Liver (tissue), 10 donors: ENCODE measurements at places on chromosomes 3 and 15.

- no peak overlapping the region for H3K4me3 ChIP-seq
- DNase-seq = no peak
- no peaks in the 10 kb centered on the region for H3K36me3 ChIP-seq
- H3K27me3 ChIP-seq = no peaks in the 10 kb centered on the region
- no peaks in the 10 kb centered on the region for H3K4me1 ChIP-seq
Observed at GRCh38 chr3:64462203-64462602, 225.6 kb downstream of the ADAMTS9 start.

GRCh38 chr3:29164825-29165224 lies 116.0 kb upstream of the RBMS3 start:
- no peaks in the 10 kb centered on the region for H3K4me1 ChIP-seq
- H3K4me3 ChIP-seq = no peak overlapping the region

GRCh38 chr3:33105341-33105948 lies 8.4 kb upstream of the CRTAP start:
- no peak for DNase-seq
- H3K36me3 ChIP-seq = no peaks in the 10 kb centered on the region
- H3K4me3 ChIP-seq = no peak overlapping the region

- H3K4me3 ChIP-seq = no peak overlapping the region
- H3K36me3 ChIP-seq = no peaks in the 10 kb centered on the region
- peak overlapping the region; percentile 93 for H3K27ac ChIP-seq
- H3K4me1 ChIP-seq = peaks cover 31% of the 10 kb centered on the region
- DNase-seq = no peak
Observed at GRCh38 chr15:66617137-66618090, 51.6 kb upstream of the LCTL start.

- DNase-seq = no peak
- no peaks in the 10 kb centered on the region for H3K27me3 ChIP-seq
Observed at GRCh38 chr3:59429198-59429597, 379.4 kb upstream of the CFAP20DC start.

- H3K4me1 ChIP-seq = no peaks in the 10 kb centered on the region
- no peak overlapping the region for H3K4me3 ChIP-seq
- no peak overlapping the region for H3K27ac ChIP-seq
Observed at GRCh38 chr3:74403307-74403706, 211.2 kb downstream of the CNTN3 start.

DNA sequence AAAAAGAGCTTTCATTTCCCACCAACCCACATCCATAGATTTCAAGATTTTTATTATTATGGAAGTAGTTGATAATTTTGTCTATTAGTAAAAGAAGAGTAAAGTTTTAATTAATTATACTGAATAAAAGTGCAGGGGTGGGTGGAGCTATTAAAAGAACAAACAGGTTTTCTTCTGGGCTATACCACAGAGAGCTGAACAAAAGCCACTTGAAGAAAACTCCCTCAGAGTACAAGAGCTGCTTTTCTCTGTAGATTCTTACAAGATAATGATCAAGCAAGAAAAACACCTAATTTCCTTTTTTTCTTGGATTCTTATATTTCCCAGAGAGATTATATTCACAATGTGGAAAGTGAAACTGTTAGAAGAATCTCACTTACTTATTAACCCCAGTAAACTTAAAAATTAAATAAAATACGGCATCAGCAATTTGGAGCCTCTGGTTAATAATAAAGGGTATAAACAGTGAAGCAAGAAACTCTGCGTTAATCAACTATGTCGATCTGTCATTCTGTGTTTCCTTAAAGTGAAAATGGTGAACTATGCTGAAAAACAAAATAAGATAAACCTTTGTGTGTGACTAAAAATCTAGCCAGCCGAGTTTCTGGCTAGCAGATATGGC lies 84.9 kb downstream of the THBS1 start:
- no peaks in the 10 kb centered on the region for H3K4me1 ChIP-seq
- no peak overlapping the region for H3K27ac ChIP-seq
- H3K4me3 ChIP-seq = no peak overlapping the region
- no peaks in the 10 kb centered on the region for H3K36me3 ChIP-seq
- H3K27me3 ChIP-seq = no peaks in the 10 kb centered on the region

- no peak overlapping the region for H3K27ac ChIP-seq
- H3K36me3 ChIP-seq = no peaks in the 10 kb centered on the region
- no peaks in the 10 kb centered on the region for H3K4me1 ChIP-seq
- H3K27me3 ChIP-seq = peaks cover 3% of the 10 kb centered on the region
Observed at GRCh38 chr15:23758891-23759290, 71.8 kb upstream of the NDN start.

GRCh38 chr15:59941612-59942011 lies 62.5 kb upstream of the FOXB1 start:
- H3K27ac ChIP-seq = no peak overlapping the region
- H3K4me3 ChIP-seq = no peak overlapping the region
- H3K4me1 ChIP-seq = no peaks in the 10 kb centered on the region
- no peak for DNase-seq
- H3K36me3 ChIP-seq = no peaks in the 10 kb centered on the region

DNA sequence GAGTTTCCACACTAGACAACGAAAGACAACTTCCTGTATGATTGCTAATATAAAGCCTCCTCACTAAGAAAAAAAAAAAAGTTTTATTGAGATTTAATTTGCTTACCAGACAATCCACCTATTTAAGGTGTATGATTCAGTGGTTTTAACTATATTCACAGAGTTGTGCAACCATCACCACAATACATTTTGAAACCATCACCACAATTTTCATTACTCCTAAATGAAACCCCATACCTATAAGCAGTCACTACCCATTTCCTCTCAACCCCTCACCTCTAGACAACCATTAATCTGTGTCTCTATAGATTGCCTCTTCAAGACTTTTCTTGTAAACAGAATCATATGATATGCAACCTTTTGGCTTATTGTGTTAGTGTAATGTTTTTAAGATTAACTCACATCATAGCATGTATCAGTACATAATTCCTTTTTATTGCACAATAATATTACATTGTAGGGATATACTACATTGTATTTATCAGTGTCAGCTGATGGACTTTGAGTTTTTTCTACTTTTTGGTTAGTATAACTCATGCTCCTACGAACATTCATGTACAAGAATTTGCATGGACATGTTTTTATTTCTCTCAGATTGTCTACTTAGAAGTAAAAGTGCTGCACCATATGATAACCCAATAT lies 339.7 kb downstream of the NLGN1 start:
- no peak for DNase-seq
- no peak overlapping the region for H3K4me3 ChIP-seq
- H3K27me3 ChIP-seq = no peaks in the 10 kb centered on the region
- H3K4me1 ChIP-seq = no peaks in the 10 kb centered on the region
- no peak overlapping the region for H3K27ac ChIP-seq
- H3K36me3 ChIP-seq = no peaks in the 10 kb centered on the region

DNA sequence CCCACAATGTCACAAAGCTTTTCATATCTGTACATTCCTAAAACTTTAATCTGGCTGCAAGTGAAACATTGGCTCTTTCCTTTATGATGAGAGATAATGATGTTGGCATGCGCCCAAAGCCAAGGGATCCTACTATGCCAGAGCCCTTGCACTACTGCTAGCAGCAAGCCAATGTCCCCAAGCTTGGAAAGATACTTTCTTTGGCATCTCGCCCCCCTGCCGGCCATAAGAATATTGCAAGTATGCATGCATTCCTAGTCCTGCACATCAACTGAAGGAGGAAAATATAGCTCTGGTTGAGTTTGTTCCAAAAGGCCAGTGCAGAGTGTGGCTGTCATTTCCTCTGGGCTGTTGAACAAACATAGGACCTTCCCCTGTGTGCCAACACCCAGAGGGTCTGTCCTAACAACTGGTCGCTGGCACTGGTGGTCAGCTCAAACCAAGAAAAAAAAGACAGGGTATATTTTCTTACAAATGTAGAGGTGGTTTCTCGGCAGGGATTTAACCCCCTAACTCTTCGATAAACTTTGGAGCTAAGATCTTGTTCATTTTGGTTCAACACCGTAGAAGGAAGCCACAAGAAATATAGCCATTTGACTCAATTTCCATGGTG lies 120.9 kb upstream of the ZBED2 start:
- H3K27ac ChIP-seq = no peak overlapping the region
- H3K4me1 ChIP-seq = peaks cover 2% of the 10 kb centered on the region
- H3K4me3 ChIP-seq = no peak overlapping the region
- no peaks in the 10 kb centered on the region for H3K27me3 ChIP-seq

DNA sequence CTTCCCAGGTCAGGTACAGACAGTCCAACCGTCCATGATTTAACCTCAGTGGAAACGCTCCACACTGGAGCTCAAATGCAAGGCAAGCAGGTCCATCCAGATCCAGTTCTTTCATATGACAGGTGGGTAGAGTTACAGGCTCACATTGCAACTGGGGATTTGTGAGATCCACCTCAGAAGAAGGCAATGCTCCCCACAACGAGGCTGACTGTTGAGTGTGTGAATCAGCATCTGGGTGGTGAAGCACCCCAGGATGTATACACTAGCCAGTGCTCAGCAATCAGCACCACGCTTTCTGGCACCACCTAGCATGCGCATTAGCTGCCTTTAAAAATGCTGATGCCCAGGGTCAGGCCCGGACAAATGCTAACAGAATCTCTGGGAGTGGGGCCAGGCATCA lies 343.5 kb upstream of the ICE2 start:
- no peaks in the 10 kb centered on the region for H3K4me1 ChIP-seq
- H3K36me3 ChIP-seq = no peaks in the 10 kb centered on the region
- no peak overlapping the region for H3K4me3 ChIP-seq
- no peak overlapping the region for H3K27ac ChIP-seq
- DNase-seq = no peak
- H3K27me3 ChIP-seq = no peaks in the 10 kb centered on the region

DNA sequence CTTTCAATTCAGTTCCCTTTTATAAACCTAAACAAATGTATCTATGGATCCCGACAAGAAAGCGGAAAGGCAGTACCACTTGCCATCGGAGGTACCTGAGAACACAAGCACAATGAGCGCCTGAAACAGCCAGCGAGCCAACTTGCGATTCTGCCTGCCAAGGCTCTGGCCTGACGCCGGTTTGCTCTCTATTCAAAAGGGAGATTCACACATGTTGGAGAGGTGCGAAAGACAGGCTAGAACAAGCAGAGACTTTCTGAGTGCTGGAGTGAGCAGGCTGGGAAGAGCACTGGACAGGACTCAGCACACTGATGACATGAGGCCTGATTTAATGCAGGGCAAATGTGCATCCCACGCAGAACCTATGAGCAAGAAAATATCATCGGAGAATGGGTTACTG lies 17.7 kb upstream of the PRR23E start:
- no peak overlapping the region for H3K4me3 ChIP-seq
- H3K4me1 ChIP-seq = no peaks in the 10 kb centered on the region
- peaks cover 3% of the 10 kb centered on the region for H3K27me3 ChIP-seq
- peak; percentile 17 for DNase-seq
- no peak overlapping the region for H3K27ac ChIP-seq
- no peaks in the 10 kb centered on the region for H3K36me3 ChIP-seq

GRCh38 chr3:171018156-171018935 lies 8.2 kb downstream of the SLC2A2 start:
- H3K27me3 ChIP-seq = no peaks in the 10 kb centered on the region
- H3K36me3 ChIP-seq = peaks cover 15% of the 10 kb centered on the region
- H3K4me3 ChIP-seq = no peak overlapping the region
- H3K27ac ChIP-seq = peak overlapping the region; percentile 6
- peaks cover 15% of the 10 kb centered on the region for H3K4me1 ChIP-seq

DNA sequence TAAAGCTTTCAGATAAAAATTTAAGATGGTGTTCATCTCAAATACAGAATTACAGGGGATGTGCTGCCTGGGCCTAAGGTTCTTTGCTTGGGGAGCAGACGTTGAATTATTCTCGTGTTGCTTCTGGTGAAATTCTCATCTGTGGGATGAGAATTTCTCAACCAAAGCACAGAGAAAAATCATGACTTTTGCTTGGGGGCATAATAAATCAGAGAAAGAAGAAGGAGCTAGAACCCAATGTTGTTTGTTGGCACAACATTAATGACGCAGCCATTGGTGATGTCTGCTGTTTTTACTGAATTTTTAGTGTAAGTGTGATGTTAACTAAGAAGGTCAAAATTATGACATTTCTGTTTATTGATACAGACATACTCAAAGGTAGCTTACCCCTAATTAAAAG lies 35.7 kb downstream of the P3H2 start:
- H3K4me3 ChIP-seq = no peak overlapping the region
- H3K36me3 ChIP-seq = no peaks in the 10 kb centered on the region
- DNase-seq = no peak
- H3K27me3 ChIP-seq = no peaks in the 10 kb centered on the region
- no peaks in the 10 kb centered on the region for H3K4me1 ChIP-seq

GRCh38 chr3:195460091-195460713 lies 17.4 kb upstream of the ACAP2 start:
- no peaks in the 10 kb centered on the region for H3K4me1 ChIP-seq
- H3K4me3 ChIP-seq = no peak overlapping the region
- H3K27ac ChIP-seq = no peak overlapping the region
- H3K27me3 ChIP-seq = no peaks in the 10 kb centered on the region
- H3K36me3 ChIP-seq = no peaks in the 10 kb centered on the region

DNA sequence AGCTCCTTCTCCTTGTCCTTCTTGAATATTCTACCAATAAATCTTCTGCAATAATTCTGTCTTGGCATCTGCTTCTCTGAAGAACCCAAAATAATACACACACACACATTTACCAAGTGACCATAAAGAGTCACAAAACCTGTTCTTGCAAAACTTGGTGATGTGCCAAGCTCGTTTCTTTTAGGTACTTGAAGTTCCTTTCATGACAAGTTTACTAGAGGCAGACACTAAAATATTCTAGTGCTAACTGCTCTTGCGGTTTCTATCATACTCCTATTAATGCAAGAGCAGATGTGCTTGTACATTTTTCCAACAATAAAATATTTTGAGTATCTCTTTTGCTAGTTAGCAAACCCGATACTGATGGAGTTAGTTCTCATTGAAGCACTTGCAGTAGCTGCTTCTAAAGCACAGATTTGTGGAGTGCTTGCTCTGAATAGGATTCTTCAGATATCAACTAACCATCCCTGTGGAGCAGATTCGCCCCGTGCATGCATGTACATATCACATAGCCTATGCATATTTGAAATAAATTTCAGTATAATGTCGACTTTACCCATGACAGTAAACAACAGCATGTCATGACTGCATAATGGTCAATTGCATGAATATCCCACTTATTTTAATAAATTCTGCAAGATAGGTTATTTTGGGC lies 23.2 kb downstream of the HHLA2 start:
- no peak overlapping the region for H3K27ac ChIP-seq
- no peaks in the 10 kb centered on the region for H3K27me3 ChIP-seq
- DNase-seq = no peak
- no peaks in the 10 kb centered on the region for H3K36me3 ChIP-seq

GRCh38 chr3:150117076-150117475 lies 146.4 kb upstream of the PFN2 start:
- no peak overlapping the region for H3K27ac ChIP-seq
- H3K4me1 ChIP-seq = no peaks in the 10 kb centered on the region
- no peaks in the 10 kb centered on the region for H3K27me3 ChIP-seq
- no peaks in the 10 kb centered on the region for H3K36me3 ChIP-seq
- no peak for DNase-seq
